HT-29 (cell line): ENCODE measurements at places on chromosomes 12 and 14.

- DNase-seq = peak; percentile 96
Measured at GRCh38 chr12:27940756-27941402, 31.7 kb downstream of the PTHLH start.

DNA sequence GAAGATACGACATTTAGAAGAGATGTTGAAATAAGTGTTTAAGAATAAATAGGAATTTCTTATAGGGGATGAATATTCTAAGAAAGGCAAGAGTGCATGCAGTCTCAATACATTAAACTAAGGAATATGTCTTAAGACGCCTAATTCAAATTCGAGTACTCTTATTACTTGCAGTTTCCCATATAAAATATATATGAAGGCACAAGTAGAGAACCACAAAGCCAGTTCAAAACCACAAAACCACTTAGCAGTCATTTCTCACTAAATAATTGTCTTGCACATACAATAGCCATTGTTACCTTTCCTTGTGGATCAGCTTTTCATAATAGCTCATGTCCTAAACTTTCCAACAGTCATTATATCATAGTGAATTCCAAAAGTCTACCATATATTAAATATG lies 91.0 kb upstream of the MON2 start:
- no peak for DNase-seq

GRCh38 chr14:105841022-105842009 lies 314.9 kb downstream of the TMEM121 start:
- DNase-seq = no peak

GRCh38 chr12:94012590-94012989 lies 135.8 kb upstream of the PLXNC1 start:
- DNase-seq = no peak

- DNase-seq = no peak
Measured at GRCh38 chr14:74826574-74826973, 49.4 kb downstream of the PROX2 start.

- no peak for DNase-seq
Measured at GRCh38 chr12:1716215-1716862, 25.5 kb downstream of the ADIPOR2 start.
